ENCODE measurements at places on chromosomes 1 and 21.
A peak's percentile ranks its signal among the peaks of the same experiment; 100 is the strongest.

DNA sequence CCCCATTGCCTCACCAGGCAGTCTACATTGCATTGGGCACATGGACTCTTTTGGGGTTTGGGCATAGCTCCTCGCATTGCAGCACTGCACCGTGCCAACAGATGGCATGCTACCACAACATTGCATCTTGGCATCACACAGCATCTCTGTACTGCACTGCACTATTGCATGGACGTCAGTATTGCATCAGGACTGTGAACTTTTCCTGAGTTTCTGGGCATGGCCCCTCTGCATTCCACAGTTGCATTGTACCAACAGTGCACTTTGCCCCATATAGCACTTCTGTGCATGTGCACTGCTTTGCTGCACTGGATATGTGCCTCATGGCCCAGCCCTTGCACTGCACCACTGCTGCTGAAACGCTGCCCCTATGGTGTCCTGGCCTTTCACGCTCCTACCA is 9.6 kb downstream of the PTPRU start:
- peak; percentile 45 for DNase-seq

DNA sequence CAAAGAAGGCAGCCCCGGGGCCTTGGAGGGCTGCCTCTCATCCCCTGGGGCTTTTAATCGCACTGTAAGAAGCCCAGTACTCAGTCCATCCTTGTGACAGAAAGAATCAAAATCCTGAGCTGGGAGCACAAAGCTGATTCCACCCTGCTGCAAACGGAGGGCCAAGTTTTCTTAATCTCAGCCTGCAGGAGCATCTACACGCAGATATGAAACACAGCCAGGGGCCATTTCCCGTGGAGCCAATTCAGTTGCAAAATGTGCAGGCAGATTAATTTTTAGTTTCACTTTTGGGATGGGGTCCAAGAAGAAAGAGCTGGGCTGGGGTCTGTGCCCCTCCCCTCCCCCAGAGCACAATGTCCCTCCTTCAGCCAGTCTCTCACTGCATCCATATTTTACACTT is 4.4 kb downstream of the LYPD8 start:
- DNase-seq: no peak

DNA sequence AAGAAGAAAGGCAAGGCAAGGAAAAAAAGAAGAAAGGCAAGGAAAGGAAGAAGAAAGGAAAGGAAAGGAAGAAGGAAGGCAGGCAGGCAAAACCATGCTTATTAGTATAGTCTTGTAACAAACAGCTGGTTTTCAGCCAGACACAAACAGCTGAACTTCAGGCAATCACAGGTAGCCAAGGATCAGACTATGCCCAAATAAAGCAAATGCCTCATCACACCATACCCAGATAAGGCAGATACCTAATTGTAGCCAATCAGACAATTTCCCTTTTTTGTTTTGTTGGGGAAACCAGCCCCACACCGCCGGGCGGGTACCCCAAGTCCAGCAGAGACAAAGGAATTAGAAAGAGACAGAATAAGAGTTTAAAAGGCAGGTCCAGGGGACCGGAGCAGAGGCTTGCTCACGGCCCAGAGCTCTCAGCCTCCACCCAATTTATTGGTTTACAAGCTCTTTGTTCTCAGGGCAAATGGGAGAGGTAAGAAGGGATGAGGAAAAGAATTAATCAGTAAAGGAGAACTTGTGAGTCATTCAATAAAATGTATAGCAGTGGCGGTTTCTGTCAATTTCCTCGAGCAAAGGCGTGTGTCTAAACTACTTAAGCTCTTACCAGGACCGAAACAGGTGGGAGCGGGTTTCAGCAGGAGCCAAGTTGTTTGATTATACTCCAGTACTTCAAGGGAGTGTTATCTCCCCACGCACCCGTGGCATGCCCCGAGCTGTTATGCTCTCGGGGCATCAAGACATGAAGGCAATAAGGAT is 886.8 kb downstream of the KCNT2 start:
- no peak for DNase-seq

DNA sequence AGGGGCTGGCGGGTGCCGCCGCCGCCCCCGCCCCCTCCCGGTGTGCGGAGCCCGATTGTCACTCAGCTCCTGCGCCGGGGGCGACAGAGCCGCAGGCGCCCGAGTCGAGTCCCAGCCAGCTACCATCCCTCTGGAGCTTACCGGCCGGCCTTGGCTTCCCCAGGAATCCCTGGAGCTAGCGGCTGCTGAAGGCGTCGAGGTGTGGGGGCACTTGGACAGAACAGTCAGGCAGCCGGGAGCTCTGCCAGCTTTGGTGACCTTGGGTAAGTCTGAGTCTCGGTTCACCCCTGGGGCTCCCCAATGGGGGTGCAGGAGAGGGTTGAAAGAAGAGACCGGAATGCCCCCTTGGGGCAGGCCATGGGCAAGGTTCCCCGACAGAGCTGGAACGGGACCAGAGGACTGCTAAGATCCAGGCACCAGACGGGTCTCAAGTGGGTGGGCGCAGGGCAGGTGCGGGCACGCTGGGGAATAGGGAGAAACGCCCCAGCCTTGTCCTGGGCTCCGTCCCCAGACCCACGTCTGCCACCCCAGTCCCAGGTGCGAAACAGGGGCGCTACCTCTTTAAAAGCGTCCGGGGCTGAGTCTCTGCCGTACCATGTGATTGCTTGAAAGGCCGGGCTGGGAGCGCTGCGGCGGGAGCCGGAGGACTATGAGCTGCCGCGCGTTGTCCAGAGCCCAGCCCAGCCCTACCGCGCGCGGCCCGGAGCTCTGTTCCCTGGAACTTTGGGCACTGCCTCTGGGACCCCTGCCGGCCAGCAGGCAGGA is at the start of gene ADORA1:
TSS of gene ADORA1 (plus strand) at position 61 of the 765 bp plus-strand sequence. CDS start 1,116 bp downstream, outside the sequence.
- DNase-seq: peak; percentile 58

DNA sequence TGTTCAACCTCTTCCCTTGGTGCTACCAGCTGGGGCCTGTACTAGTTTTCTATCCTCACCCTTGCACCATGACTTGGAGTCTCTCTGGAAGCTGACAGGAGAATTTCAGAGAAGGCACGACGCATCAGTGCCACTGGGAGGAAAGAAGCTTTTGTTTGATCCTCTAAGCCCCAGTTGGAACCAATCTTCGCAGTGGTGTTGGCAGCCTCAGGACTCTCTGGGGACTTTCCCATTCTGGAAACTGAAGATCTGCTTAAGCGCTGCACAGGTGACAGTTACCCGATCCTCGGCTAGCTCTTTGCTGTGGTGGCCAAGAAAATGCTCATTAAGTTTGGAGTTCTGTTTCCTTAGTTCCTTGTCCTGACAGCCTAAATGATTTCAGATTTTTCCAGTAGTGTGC is 222.3 kb downstream of the RHOU start:
- DNase-seq: no peak

- DNase-seq: no peak
These were observed 9.3 kb downstream of the SSU72 start for GRCh38 chr1:1565340-1565739.

DNA sequence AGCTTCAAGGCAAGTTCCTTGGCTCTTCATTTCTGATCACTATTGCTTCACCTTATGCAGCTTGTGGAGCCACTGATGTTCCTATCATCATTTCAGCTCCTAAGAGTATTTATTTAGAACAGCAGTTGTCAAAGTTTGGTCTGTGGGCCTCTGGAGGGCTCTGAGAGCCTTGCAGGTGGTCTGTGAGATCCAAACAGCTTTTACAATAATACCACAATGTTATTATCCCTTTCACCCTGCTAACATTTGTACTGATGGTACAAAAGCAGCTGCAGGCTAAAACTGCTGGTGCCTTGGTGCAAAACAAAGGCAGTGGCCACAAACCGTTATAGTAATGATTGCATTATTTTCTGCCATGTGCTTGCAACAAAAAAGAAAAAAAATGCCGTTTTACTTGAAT is 33.8 kb downstream of the PATJ start:
- no peak for DNase-seq

- DNase-seq: no peak
These were observed 16.4 kb downstream of the MPZL1 start for GRCh38 chr1:167738158-167738557.

DNA sequence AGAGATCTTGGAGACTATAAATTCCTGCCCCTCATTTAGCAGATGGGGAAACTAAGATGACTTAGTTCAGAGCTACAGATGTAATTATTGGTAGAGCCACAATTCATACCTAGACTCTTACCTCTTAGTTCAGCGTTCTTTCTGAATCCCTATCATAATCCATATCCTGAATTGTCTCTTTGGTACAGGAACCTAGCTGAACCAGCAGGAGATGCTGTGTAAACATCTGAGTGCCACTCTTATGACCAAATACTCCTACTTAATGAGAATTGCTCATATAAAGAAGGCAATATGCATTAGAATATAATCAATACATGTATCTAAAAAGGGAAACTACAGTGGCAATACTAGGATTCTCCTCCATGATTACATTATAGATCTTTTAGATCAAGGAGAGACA is 459.0 kb downstream of the SIPA1L2 start:
- no peak for DNase-seq

DNA sequence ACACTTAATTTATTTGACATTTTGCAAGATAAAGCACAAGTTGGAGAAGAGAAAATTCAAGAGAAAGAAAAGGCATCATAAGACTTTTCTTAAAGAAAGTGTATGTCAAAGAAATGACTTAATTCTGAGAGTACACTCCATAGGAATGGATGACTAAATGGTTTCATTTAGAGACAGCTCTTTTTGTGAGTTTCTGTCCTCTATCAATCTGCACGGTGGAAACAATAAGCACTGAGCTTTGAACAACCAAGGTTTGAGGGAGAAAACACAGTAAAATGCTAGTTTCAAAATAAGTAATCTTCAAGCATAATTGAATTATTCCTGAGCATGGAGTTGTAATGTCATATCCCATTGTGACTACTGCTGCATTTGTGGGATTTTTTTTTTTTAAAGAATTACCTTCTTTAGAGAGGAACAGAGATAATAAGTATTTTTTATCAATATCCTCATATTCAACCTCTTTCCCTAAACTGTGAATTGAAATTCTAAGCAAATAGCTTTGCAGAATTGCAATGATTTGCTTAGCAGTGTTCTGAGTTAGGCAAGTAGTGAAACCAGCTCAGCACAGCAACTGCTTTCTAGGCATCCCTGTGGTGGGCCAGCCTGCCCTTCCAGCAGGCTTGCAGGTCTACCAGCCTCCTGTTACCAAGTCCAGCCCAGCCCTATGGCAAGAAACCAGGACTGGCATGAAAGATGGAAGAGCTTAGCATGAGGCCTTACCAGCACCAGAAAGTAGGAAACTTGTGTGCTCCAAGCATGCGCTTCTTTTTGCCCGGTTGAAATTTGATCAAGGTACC is 38.2 kb downstream of the KCNJ6 start:
- DNase-seq: no peak

DNA sequence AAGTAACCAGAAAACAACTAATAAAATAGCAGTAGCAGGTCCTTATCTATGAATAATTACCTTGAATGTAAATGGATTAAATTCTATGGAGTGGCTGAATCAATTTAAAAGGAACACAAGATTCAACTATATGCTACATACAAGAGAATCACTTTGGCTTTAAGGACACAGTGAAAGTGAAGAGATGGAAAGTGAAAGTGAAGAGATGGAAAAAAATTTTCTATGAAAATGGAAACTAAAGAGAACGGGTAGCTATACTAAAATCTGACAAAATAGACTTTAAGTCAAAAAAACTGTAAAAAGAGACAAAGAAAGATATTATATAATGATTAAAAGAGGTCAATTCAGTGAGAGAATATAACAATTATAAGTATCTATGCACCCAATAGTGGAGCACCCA is 54.7 kb downstream of the C1orf185 start:
- no peak for DNase-seq

DNA sequence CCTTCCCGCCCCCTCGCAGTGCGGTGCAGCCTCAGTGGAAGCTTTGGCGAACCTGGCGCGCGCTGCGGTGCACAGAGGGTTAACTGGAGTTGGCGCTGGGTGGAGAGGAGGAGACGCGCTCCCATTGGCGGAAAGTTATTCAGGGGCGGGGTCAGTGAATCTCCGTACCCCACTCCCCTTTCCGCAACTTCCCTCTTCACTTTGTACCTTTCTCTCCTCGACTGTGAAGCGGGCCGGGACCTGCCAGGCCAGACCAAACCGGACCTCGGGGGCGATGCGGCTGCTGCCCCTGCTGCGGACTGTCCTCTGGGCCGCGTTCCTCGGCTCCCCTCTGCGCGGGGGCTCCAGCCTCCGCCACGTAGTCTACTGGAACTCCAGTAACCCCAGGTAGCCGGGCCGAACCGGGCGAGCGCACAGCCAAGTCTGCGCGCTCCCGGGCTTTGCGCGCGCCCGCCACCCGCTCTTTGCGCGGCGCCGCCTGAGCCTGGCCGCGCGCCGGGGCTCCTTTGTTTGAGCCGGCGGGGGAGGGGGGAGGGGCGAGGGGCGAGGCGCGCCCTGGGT is at the start of gene EFNA4:
TSS of gene EFNA4 (plus strand) at position 191 of the 561 bp plus-strand sequence. CDS start at position 275, 84 bp downstream.
- DNase-seq: peak; percentile 60

- DNase-seq: no peak
These were observed 199.6 kb upstream of the SGIP1 start for GRCh38 chr1:66334318-66334717.

DNA sequence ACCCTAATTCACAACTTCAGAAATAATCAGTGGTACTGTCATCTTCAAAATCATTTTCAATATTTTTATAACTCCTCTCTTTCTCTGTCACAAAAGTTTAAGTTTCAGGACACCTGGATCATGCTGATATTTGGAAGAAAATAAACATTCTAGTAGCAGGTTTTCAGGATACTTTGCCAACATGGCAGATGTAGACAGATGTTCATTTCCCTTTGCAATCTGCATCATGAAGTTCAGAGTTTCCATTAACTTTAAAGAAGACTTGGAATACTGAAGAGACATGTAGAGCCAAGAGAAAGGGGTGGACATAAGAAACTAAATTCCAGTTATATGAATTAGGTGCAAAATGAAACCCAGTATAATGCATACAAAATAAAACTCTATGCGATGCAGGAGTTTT is 218.1 kb downstream of the USH2A start:
- no peak for DNase-seq

DNA sequence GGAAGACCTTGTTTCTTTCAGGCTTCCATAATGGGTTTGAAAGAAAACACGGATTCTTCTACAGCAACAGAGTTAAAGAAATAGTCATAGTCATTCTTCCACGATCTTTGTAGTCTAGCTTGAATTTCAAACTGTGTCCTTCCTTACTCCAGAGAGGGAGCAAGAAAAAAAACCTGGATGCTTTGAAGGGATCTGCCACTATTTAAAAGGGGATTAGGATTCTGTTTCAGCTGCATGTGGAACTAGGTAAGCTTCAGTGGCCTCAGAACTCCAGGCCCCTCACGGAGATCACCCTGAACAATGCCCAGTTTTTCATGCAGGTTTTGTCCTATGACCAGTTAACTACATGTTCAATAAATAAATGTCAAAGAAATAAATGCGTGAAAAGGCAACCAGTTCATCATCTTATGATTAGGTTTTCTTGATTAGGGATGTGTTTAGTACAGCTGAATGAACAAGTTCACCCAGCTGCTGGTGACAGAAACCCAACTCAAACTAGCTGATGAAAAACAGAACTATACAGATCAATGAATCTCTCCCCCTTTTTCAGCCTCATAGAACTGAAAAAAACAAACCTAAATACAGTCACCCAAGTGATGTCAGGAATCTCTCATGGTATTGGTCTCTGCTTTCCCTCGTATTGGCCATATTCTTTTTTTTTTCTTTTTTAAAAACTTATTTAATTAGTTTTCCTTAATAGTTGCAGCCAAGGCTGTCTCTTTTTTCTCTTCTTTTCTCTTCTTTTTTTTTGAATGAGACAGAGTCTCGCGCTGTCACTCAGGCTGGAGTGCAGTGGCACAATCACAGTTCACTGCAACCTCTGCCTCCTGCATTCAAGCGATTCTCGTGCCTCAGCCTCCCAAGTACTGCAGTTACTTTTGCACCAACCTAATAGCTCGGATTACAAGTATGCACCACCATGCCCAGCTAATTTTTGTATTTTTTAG is 14.6 kb upstream of the MPZL1 start:
- DNase-seq: no peak

GRCh38 chr1:10644307-10645128 is 151.9 kb downstream of the CASZ1 start:
- DNase-seq: no peak
